ENCODE measurements at places on chromosomes 3 and 15.

- DNase-seq = no peak
Observed at GRCh38 chr3:4768521-4768920, 210.7 kb upstream of the BHLHE40 start.

DNA sequence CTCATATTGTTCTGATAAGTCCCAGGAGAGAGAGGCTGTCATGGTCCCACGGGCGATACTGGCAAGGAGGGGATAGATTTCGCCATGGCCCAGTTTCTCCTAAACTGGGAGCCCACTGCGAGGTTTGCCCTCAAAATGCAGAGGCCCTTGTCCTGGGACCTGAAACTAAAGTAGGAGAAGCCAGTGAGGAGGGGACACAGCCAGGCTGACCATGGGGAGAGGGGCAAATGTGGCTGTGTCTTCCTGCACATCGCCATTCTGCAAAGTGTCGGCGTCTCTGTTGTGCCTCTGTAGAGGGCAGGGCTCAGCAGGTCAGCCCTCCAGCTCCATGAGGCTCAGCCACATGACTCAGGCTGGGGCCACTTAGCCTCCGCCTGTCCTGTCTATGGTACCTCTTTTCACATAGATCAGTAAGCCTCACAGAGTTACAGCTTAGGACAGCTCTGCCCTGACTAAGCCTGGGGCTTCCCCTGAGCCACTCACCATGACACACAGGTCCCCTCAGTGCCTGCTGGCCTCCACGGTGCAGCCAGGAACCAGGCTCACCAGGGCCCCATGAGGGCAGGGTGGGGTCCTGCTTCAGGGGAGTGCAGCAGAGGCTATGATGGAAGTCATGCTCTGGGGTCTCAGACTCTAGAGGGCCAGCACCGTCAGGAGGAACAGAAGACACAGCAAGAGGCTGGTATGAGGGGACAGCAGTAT, 28.6 kb upstream of the PLXNA1 start:
- peak; percentile 7 for DNase-seq

GRCh38 chr15:96020133-96020532, 310.4 kb upstream of the NR2F2 start:
- no peak for DNase-seq

DNA sequence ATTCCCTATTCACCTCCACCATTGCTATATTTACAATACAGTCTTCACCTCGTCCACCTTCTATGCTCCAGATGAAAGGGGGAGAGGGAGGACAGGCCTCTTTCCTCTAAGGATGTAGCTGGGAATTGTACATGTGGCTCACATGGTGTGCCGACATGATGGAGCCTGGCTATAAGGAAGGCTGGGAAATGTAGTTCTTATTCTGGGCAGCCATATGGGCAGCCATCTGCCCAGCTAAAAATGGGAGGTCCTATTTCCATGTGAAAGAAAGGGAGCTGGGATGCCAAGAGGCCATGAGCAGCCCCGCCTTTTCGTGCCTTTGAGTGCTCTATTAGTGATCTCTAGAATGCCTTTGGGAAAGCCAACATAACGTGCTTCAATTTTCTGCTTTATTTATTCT, 27.1 kb upstream of the MGLL start:
- DNase-seq = no peak

- no peak for DNase-seq
Observed at GRCh38 chr15:31776039-31776438, 254.3 kb upstream of the CHRNA7 start.

- DNase-seq = no peak
Observed at GRCh38 chr3:194588741-194589140, 44.5 kb downstream of the TMEM44 start.

GRCh38 chr15:44385344-44385942, 42.0 kb upstream of the CTDSPL2 start:
- no peak for DNase-seq

GRCh38 chr3:160754855-160755747, 930 bp upstream of the PPM1L start:
- DNase-seq = peak; percentile 97

DNA sequence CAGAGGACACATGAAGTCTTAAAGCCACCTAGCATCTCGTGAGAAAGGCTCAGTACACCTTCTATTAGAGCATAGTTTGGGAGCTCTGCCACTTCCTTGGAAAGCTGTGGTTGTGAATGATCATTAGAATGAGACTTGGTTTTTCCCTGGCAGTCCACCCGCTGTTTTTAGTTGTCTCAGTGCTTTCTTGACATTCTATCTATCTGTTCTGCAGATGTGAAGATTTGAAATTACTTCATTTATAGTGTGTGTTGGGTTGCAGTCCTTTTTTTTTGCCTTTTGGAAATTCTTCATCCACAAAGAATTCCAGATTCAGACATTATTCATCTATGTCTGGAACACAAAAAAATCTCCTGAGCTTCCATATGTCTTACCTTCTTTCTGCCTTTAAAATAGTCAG, 23.7 kb downstream of the PPP2R3A start:
- no peak for DNase-seq

- no peak for DNase-seq
Observed at GRCh38 chr15:92880796-92881195, 19.3 kb upstream of the CHD2 start.

DNA sequence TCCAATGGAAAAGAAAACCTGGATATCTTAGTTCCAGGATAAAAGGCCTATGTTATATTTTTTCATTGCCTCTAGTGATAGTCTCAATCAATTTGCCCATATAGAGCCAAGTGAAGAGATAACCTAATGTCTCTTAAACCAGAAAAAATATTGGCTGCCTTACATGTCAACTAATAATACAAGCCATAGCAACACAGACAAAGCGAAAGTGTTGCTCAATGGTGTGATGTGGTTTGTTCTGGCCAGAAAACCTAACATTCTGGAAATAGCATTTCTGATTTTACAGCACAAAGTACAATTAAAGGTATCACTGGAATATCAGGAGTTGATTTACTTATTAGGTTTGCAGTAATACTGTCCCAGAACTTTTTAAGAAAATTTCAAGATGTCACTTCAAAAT, 101.5 kb downstream of the ATP8B4 start:
- no peak for DNase-seq

DNA sequence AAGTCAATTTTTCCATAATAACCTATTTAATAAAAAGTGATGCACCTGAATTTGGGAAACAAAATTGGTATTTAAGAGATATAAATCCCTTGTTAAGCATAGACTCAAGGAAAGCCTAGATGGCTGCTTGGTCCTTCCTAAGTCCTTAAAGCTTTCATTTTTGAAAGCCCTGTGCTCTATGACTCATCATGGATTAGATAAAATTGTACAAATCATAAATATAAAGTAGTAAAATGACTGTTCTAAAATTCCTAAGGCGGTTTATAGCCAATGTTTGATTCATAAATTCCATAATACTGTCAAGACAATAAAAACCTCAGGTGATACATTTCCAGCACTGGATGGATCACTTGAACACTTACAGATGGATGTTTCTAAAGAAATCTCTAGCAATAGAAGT, 730.8 kb upstream of the EPHA6 start:
- DNase-seq = no peak

- DNase-seq = no peak
Observed at GRCh38 chr15:101172501-101173071, 79.3 kb downstream of the CHSY1 start.

- DNase-seq = no peak
Observed at GRCh38 chr3:142647856-142648255, 51.7 kb downstream of the PLS1 start.

- no peak for DNase-seq
Observed at GRCh38 chr3:153043729-153044328, 118.2 kb upstream of the RAP2B start.

DNA sequence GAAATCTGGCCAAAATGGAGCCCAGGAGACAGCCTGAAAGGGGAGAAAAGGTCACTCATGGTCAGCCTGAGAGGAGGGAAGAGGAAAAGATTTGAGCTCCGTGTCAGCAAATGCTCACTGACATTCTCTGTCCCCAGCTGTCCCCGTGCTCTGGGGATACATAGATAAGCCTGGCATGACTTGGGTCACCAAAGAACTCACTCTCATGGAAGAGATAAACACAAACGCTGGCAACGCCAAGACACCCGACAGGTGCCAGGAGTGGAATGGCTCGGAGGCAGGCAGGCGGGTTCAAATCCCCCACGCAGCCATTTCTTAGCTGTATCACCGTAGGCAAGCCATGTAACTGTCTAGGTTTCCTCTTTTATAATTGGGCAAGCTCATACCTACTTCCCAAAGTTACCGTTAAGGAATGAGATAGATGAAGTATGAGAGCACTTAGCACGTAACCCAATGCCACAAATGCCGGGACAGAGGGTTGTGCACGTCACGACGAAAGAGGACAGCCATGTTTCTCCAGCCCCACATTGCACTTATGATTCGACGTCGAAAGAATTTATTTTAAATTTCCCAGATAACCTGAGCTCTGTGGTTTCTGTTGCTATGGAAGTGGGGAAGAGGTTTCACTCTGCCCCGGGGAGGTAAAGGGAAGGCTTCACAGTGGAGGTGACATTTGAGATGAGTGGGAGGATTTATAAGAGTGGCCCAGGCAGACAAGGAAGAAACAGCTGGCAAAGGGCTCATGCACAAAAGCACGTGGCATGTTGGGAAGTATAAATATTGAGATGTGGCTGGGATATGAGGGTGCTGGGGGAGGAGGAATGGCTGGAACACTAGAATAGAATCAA, 41.4 kb upstream of the TSEN2 start:
- peak; percentile 75 for DNase-seq

DNA sequence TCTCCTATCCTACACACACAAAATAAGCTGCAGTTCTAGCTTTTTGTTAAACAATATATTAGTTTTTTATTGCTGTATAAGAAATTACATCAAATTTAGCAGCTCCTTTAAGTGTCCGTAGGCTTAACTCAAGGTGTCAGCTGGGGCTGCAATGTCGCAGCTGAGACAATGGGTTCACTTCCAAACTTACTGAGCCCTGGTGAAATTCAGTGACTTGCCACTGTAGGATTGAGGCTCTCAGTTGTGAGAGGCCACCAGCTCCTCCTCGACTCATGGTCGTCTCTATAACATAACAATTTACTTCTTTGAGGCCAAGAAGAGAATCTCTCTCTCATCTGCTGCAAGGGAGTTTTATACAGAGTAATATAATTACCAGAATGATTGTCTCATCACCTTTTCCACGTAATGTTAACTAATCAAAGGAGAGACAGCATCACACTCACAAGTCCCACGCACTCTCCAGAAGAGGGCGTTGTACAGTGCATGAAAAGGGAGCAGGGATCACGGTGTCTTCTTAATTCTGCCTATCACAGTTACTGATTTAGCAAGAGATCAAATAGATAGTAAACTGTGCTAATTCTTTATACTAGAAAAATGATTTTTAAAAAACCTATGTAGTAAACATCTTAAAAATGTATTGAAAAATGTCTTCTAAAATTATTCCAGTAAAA, 735.6 kb upstream of the GBE1 start:
- DNase-seq = no peak

DNA sequence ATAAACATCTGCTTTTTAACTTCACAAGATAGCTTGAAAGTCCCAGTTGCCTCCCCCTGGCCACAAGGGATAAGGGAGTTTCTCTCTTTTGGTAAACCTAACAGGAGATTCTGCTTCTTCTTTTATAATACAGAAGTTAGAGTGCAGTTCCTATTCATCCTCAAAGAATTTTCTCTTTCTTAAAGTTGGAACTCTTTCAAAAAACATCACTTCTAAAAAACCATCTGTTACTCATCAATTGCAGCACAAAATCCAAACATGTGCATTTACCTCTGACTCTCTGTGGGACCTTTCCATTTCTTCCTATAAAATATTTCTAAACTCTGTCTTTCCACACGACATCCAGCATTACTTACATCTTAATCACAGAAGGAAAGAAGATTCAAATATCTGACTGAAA, 5.1 kb downstream of the DPH6 start:
- no peak for DNase-seq

DNA sequence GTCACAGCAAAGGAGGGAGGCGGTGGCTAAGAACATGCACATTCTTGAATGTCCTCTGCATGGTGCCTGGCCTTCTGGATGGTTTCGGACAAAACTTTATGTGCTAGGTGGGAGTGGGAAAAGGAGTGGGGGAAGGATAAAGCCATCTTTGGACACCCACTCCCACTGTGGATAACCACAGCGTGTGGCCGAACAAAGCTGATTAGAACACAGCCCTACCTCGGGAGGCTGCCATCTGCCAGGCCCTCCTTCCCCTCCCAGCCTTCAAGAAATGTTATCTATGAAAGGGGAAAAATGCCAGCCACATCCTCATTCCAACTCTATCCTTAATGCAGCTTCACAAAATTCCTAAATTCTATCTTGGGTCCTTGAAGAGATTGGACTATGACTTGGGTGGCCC, 18.8 kb downstream of the AMOTL2 start:
- no peak for DNase-seq

- DNase-seq = no peak
Observed at GRCh38 chr15:45372041-45372995, 6.0 kb downstream of the GATM start.

- DNase-seq = no peak
Observed at GRCh38 chr3:175486255-175486654, 627.1 kb downstream of the NAALADL2 start.

GRCh38 chr15:76312540-76313174, 1.4 kb upstream of the ETFA start:
- DNase-seq = no peak

DNA sequence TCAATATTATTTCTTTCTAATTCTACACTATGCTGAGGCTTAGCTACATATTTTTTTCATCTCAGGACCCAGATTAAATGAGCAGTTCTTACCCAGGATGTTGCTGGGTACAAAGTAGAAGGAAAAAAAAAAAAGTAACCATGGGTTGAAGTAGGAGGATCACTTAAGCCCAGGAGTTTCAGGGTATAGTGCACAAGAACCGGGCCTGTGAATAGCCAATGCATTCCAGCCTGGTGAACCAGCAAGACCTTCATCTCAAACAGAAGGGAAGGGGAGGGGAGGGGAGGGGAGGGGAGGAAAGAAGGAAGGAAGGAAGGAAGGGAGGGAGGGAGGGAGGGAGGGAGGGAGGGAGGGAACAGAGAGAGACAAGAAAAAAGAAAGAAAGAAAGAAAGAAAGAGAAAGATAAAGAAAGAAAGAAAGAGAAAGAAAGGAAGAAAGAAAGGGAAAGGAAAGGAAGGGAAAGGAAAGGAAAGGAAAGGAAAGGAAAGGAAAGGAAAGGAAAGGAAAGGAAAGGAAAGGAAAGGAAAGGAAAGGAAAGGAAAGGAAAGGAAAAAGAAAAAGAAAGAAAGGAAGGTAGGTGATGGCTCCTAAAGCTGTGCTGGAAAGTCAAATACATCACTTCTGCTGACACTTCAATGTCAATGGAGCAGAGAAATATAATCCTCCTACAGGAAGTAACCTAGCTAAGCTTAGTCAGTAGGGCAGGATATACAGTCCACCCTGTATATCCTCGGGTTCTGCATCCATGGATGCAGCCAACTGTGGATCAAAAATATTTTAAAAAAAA, 206.8 kb upstream of the TGFBR2 start:
- no peak for DNase-seq

GRCh38 chr3:175861916-175862315, 1002.8 kb downstream of the NAALADL2 start:
- no peak for DNase-seq

- DNase-seq = no peak
Observed at GRCh38 chr3:138253609-138254008, 66.5 kb downstream of the ARMC8 start.

- DNase-seq = no peak
Observed at GRCh38 chr15:52277575-52277974, 18.0 kb downstream of the MYO5C start.
